ENCODE measurements at places on chromosomes 5 and 9.

DNA sequence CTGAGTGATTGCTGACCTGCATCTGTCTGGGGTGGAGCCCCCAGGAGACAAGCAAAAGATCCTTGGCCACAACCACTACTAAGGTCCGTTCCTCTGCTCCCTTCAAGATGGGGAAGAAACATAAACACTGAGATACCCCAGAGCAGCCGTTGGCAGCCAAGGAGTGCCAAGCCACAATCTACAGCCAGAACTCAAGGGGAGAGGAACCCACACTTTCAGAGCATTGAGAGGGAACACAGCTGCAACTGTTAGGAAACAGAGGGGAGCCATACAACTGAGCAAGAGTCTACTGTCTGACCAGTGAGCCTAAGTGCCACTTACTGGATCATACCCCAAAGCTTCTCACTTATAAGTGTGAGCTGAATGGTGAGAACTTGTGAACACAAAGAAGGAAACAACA, 44.6 kb upstream of the ADRB2 start:
- DNase-seq, result no peak

DNA sequence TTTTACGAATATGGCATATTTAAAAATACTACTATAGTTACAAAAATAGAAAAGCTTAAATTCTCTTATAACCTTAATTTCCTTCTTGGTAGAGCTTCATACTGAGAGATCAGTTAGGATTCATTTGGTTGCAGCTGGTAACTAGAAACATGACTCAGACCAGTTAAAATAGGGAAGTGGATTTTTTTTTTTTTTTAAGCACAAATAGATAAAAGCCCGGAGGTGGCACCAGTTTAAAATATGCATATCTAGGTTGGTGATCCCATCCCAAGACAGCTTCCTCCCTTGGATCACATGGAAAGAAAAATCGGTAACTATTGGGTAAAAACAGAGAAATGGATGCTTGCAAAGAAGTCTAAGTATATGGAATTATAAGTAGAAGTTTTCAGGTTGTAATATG, 1634.3 kb downstream of the MAT2B start:
- no peak for DNase-seq

DNA sequence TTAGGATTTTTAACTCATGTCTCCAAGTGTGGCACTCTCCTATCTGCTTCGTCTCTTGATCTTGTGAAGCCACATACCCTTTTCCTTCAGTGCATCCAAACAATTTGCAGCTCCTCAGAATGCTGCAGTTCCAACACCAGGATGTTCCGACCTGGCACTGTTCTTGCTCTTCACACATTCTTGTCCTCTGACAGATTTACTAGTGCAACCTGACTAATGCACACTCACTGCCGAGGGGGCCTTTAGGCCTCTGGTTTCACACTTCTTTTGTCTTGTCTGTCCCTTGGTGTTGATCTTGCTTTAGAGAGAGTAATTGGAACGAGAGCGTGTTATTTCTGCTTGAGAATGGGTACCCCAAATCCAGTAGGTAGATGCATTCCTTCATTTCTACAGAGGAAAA, 15.0 kb downstream of the ARHGAP26 start:
- DNase-seq, result no peak

- DNase-seq, result no peak
Measured at GRCh38 chr9:132474253-132474652, 64.2 kb downstream of the CFAP77 start.

- no peak for DNase-seq
Measured at GRCh38 chr9:36080519-36080918, 43.8 kb downstream of the RECK start.

- DNase-seq, result no peak
Measured at GRCh38 chr9:93080406-93080805, 15.6 kb upstream of the CARD19 start.

DNA sequence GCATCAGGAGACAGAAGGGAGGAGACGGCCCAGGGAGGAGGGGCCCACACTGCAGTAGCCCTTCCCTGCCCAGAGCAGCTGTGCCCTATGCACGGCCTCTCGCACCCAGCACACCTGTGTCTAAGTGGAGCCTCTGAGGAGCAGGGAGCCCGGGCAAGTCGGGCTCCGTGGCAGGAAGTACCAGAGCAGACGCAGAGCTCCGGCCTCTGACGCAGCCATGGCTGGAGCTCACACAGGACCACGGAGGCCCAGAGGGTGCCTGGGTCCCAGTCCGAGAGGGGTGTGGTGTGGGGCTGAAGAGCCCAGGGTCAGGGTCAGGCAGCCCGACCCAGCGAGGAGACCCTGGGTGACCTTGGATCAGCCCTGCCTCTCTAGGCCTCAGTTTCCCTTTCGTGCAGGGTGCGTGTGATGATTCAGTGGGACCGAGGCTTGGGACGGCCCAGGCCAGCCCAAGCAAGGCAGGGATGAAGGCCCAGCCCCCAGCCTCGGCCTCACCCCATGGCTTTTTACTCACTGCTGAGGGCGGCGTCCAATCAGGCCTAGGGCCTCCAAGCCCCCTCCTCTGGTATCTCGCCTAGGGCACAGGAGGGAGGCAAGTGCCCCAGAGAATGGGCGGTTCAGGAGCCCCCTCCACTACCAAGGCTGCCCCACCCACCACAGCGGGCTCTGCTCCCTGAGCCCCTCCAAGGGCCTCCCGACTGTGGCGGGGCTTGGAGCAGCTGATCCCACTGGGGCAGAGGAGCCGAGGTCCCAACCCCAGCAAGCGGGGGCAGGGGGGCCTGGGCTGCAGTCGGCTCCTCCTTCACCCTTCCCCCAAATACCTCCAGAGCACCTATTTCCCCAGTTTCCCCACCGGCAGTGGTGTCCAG, 4.3 kb upstream of the AGPAT2 start:
- DNase-seq, result no peak

- no peak for DNase-seq
Measured at GRCh38 chr5:79938468-79938867, 52.6 kb downstream of the MTX3 start.

- no peak for DNase-seq
Measured at GRCh38 chr5:15283076-15283475, 216.9 kb upstream of the FBXL7 start.

- DNase-seq, result peak; percentile 73
Measured at GRCh38 chr9:70133253-70134208, 89.9 kb downstream of the MAMDC2 start.

GRCh38 chr5:90746119-90746518, 187.5 kb downstream of the ADGRV1 start:
- DNase-seq, result no peak

DNA sequence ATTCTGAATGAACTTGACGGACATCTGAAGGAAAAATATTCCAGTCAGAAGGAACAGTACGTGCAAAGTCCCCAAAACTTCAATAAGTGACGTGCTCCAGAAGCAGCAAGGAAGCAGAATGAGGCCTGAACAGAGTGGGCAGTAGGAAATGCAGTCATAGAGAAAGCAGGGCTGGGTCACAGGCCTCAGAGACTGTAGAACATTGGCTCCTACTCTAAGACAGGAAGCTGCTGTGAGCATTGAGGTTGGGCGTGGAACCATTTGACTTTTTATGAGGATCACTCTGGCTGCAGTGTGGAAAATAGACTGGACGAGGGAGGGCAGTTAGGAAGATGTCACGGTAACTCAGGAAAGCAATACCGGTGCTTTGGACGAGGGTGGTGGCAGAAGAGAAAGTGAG, 64.0 kb downstream of the DOCK8 start:
- no peak for DNase-seq

- no peak for DNase-seq
Measured at GRCh38 chr9:38380230-38380871, 12.2 kb upstream of the ALDH1B1 start.

- no peak for DNase-seq
Measured at GRCh38 chr9:20584968-20585643, 37.2 kb downstream of the MLLT3 start.

GRCh38 chr5:180289966-180290365, 1.9 kb downstream of the MAPK9 start:
- no peak for DNase-seq

- no peak for DNase-seq
Measured at GRCh38 chr5:95878417-95879323, 56.1 kb upstream of the GLRX start.

DNA sequence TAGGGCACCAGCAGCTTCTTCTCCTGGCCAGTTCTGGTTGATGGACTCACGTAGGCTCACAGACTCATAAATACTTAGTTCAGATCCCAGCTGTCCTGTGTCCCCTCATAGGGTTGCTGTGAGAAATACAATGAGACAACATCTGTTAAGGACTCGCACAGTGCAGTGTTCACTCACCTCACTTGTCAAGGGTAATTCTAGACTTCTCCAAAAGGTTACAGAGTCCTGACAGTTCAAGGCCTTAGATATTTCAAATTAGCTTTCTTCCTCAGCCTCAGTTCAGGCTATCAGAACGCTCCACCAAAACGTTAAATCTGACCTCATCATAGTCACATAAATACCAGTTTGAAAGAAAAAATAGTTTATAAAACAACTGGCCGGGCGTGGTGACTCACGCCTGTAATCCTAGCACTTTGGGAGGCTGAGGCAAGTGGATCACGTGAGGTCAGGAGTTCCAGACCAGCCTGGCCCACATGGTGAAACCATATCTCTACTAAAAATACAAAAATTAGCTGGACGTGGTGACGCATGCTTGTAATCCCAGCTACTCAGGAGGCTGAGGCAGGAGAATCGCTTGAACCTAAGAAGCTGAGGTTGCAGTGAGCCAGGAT, 106.3 kb downstream of the UGCG start:
- no peak for DNase-seq

- DNase-seq, result no peak
Measured at GRCh38 chr9:128902351-128903078, 18.3 kb upstream of the PHYHD1 start.

DNA sequence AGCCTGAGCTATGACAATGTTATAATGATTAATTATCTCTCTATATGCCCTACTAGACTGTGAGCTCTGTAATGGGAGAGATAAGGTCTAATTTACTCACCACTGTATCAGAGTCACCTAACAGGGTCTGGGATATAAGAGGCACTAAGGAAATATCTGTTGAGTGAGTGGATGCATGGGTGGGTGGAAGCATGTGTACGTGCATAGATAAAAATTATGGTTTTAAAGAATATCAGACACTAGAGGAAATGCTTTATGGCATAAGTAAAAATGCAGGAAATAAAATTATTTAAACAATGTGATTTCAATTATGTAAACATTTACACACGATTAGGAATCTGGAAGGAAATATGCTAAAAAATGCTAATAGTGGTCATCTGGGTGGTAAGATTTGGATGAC, 137.8 kb downstream of the SPOCK1 start:
- peak; percentile 32 for DNase-seq

- no peak for DNase-seq
Measured at GRCh38 chr9:89236955-89237573, 58.4 kb upstream of the SHC3 start.

DNA sequence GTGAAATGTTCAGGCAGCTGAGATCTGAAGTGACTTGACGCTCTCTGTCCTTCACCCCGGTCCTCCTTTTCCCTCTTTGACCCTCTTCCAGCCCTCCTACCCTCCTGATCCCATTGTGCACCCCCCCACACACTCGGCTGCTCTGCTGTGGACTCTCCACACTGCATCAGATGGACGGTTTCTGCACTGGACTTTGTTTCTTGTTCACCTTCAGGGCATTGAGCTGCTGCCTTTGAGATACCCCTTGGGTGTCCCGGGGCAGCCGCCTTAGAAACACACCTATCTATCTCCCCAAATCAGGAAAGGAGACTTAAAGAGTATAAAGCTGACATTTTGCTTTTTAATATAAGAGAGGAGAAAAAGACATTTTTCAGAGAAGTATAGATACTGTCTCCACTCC, 27.5 kb downstream of the AMBP start:
- no peak for DNase-seq

DNA sequence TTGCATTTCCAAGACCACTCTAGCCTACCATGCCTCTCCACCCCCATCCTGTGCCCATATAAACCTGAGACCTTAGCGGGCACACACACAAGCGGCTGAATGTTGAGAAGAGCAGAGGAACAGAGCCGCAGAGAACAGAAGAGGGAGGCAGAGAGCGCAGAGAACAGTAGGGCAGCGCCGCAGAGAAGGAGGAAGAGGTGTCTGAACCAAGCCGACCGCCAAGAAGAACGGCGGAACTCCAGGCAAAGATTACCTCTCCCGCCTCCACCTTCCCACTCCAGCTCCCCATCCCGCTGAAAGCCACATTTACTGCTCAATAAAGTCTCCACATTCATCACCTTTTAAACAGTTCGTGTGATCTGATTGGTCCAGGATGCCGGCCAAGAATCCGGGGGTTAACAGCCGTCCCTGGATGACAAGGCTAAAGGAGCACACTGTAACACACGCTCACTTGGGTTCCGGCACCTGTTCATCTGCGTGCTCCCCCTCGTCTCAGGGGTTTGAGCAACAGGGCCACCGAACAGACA, 33.2 kb downstream of the GRIN3A start:
- peak; percentile 25 for DNase-seq

GRCh38 chr9:94811074-94811473, 84.6 kb downstream of the AOPEP start:
- DNase-seq, result no peak

DNA sequence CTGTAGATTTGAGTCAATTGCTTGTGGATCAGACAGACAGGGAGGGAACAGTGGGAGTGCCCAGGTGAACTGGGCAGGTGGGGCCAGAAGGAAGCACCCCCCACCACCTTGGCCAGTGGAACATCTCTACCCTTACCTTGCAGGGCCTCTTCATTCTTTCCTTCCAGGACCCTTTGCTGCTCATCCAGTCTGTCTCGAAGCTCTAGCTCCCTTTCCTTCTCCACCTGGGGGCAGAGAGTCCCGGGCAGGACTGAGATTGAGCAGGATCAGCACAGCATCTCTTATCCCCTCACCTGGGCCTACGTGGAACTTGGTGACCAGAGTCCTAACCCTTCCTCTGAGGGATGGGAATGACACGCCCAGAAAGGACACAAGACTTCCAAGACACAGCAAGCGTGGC, 25.0 kb downstream of the CCDC69 start:
- DNase-seq, result no peak

GRCh38 chr9:26470284-26470683, 422.3 kb downstream of the CAAP1 start:
- no peak for DNase-seq

DNA sequence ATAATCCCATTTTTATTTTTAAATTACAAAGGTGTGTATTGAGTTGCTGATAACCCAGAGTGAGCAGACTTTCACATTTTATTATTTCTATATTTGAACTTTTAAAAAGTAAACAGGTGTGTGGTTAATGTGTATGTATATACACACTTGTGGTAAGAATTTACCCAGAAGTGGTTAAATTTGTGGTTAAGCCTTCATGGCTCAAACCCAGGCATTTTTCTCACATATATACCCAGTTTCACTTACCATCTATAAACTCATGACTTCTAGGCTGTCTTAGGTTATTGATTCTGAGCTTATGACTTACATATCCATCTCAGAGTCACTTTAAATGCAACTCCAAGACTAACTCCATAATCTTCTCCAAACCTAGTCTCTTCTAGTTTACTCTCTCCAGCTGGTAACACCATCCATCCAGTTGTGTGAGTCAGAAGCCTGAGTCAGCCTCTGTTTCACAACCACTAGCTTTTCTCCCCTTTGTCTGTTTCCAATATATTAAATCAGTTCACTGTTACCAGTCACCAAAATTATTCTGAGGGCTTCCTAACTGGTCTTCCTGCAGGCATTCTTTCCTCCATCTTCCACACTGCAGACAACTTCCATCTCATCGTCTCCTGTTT, 20.2 kb downstream of the ZBED3 start:
- peak; percentile 84 for DNase-seq

GRCh38 chr5:135467871-135468485, 15.8 kb upstream of the TIFAB start:
- DNase-seq, result no peak
